ENCODE measurements at places on chromosomes 16 and 17.
A peak's percentile ranks its signal among the peaks of the same experiment; 100 is the strongest.

DNA sequence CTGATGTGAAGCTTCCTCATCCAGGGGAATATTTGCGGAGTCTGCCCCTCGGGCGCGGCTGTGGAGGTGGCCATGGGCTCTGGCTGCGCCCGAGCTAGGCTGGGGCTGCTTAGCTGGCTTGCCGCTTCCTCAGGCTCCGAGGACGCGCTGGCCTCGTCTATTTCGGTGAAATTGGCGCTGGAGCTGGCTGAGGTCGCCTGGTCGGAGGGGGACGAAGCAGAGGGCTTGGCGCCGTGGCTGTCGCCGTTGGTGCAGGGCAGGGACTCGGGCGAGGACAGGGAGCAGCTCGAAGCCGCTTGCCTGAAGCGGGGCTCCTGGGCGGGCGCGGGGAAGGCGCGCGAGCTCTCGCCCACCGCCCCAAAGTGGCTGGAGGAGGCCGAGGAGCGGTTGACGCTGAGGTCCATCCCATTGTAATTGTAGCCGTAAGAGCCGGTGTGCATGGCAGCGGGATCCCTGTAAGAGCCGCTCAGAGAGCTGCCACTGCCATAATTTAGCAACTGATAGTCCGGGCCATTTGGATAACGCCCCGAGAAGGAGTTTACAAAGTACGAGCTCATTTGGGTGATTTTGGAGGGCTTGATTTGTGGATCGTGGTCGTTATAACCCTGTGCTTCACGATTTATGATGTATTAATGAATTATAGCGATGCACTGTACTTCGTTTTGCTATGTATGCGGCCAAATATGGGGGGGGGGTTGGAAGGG lies at the start of gene HOXB5:
HOXB5 (minus strand) TSS at position 654 of the 704 bp plus-strand sequence; CDS start at position 557, 97 bp downstream.
- no peak for DNase-seq

DNA sequence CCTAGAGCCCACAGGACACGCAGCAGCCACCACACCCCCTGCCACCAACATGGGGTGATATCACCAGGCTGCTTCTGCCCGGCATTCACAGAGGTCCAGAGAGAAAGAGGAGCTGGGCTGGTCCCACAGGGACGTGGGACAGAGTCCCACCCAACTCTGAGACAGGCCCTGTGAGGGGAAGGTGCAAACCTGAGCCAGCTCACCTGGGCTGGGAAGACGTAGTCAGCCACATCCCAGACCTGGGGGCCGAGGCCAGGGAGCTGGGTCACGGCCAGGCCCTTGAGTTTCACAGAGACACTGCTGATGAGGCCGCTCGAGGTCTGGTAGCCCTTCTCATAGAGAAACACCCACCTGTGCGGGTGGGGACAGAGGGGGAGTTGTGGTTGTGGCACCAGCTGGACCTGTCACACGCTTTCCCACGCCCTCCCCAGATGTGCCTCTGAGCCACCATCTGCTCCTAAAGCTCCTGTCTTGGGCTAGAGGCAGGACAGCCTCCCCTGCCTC lies 11.2 kb downstream of the P2RX1 start:
- DNase-seq, result no peak

GRCh38 chr16:50315346-50315997 lies 49.1 kb downstream of the ADCY7 start:
- no peak for DNase-seq

DNA sequence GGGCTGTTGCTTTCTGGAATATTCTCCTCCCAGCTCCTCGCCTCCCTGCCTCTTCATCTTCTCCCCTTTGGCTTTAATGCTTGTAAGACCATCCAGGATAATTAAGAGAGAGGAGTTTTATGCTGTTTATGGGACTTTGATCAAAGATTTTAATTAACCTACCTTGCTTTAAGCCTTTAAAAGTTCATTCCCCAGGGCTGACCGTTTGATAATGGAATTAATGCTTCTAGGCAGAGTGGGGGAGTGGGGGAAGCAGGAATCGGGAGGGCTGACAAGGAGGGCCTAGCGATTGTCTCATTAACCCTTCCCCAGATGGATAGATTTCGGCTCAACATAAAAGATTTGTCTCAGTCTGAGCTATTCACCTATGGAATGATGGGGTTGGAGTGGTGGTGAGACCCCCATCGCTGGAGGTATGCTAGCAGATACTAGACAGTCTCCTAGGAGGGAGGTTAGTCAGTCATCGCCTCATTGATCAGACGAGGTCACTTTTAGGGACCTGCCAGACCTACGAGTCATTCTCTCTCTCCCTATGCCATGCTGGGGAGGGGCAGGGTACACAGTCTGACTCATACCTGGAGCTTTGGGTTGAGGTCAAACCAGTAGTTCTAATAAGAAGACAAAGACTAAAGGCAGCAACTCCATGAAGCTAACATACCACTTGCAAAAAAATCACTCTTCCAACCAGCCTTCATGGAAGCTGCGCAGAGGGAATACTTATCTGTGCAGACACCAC lies 236.6 kb upstream of the NLRP1 start:
- DNase-seq, result no peak

- no peak for DNase-seq
Observed at GRCh38 chr16:80300456-80300855, 240.3 kb upstream of the DYNLRB2 start.

- no peak for DNase-seq
Observed at GRCh38 chr17:45923511-45924268, 29.3 kb downstream of the MAPT start.

DNA sequence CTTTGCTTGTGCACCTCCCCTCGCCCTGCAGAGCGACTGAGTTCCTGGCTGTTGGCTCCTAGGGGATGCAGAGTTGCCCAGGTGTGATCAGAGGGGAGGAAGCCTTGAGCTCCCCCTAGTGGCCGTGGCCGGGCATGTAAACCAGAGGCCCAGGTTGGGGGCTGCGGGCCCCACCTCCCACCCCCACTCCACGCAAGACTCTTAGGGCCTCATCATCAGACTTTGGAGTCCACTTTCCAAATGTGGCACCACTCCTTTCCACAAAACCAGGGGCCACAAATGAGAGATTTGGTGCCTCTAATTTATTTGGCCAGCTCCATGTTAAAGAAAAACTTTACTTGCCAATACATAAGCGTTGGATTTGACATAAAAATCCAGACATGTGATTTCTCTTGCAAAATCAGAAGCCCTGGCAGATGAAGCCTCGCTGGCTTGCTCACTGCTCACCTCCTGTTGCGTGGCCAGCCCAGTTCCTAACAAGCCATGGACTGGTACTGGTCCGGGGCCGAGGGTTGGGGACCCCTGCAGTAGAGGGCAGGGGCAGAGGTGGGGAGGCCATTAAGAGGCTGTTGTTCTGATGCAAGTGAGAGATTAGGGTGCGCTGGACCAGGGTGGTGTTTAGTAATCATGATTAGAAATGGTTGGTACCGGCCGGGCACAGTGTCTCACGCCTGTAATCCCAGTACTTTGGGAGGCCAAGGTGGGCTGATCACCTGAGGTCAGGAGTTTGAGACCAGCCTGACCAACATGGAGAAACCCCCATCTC lies 28.7 kb upstream of the GAS7 start:
- peak; percentile 3 for DNase-seq

DNA sequence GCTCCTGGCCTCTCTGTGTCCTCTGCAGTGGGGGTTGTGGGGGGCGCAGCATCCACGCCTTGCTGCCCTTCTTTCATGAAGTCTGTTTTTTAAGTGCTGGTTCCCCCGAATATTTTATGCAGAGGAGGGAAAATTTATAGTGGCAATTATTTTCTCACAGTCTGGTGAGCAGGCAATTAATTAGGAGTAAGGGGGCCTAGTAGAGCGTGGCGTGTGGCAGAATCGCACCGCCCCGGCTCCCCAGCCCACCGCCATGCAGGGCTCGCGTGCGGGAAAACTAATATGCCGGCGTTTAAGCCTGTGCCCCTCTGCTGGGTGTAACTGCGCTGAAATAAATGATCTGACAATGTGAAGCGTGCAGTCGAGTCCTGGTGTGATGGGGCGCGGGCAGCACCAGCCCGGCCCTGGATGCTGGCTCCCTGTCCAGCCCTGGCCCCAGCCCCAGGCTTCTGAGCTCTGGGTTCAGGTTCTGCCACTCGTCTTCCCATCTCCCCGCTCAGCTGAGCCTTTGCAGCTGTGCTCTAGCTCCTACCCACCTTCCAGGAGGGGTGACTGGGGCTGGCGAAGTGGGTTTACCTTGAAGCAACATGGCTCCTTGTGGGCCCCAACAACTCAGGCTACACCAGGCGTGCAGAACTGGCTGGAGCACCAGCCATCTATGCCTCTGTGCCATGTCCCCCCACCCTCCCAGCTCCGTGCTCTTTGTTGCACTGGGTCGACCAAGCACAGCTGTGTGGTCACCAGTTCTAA lies 13.8 kb downstream of the ENGASE start:
- no peak for DNase-seq

- no peak for DNase-seq
Observed at GRCh38 chr17:62700964-62701705, 73.7 kb downstream of the MRC2 start.

Measured in activated CD4-positive, alpha-beta T cell treated with anti-CD3 and anti-CD28 coated beads, Interleukin-2, amount 50 U/mL, for 4 hours (primary cell).